ENCODE measurements at places on chromosomes 1 and 21. TPM values are rescaled to one million over a fixed set of nuclear protein-coding genes. Genes with fewer than 3 reads are reported as not detected.

IVNS1ABP gene
- 191 TPM for total RNA-seq

DNA sequence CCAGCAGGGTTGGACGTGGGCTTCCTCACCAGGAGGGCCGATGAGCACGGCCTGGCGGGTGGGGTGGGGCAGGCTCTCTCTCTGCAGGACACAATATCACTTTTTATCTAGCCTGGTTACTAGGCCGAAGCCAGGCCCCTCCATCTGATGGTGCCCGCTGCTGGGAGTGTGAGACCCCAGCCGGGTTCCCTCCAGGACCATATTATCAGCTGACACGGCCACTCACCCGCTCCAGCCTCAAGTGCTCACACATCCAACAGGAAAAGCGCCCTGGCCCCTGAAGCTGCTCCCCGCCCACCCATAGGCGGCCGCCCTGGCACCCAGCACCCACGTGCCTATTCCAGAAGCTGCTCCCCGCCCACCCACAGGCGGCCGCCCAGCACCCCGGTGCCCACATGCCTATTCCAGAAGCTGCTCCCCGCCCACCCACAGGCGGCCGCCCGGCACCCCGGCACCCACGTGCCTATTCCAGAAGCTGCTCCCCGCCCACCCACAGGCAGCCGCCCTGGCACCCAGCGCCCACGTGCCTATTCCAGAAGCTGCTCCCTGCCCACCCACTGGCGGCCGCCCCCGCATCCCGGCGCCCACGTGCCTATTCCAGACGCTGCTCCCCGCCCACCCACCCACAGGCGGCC, 5.0 kb downstream of the SLC19A1 start:
- no peak for DNase-seq

KCNJ9 gene
- 12.0 TPM for total RNA-seq

DNA sequence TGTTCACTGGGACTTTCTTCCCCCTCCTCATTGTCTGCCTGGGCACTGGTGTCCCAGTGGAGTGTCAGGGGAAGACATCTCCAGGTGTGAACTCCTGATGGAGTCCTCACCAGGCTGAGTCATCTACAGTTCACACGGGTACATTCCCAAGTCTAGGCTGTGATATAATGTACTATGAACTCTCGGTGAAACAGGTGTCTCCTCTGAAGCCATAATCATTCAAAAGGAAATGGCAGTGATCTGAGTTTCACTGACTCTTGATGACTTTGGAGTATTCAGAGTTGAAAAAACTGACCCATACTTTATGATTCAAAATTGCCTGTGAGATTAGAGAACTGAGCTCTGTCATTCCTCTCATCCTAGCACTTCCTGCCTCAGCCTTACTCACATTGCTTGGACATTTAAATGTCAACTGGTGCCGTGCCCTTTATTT, 9.1 kb downstream of the LAMC2 start:
- DNase-seq, result no peak

GRCh38 chr1:104019675-104020049, 270.0 kb downstream of the AMY1C start:
- no peak for DNase-seq

DNA sequence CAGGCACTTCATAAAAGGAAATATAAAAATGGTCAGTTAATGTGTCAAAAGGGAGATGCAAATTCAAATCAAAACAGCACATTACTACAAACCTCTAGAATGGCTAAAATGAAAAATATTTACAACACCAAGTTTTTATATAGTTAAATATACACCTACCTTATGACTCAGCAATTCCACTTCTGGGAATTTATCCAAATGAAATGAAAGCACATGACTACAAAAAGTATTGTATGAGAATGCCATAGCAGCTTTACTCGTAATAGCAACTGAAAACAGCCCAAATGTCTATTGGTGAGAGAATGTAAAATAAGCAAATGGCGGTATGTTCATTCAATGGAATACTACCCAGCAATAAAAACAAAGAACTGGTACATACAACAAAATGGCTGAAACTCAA, 175.8 kb upstream of the SPAG17 start:
- DNase-seq, result no peak

GRCh38 chr1:211648980-211649934, 26.2 kb downstream of the NEK2 start:
- peak; percentile 13 for DNase-seq

GRCh38 chr1:203320591-203321272, 15.4 kb downstream of the BTG2 start:
- DNase-seq, result no peak

- no peak for DNase-seq
Measured at GRCh38 chr1:47210666-47211065, 20.8 kb upstream of the PDZK1IP1 start.

PKLR gene
- not detected for total RNA-seq

DHCR24 gene
- 37.9 TPM for total RNA-seq

DNA sequence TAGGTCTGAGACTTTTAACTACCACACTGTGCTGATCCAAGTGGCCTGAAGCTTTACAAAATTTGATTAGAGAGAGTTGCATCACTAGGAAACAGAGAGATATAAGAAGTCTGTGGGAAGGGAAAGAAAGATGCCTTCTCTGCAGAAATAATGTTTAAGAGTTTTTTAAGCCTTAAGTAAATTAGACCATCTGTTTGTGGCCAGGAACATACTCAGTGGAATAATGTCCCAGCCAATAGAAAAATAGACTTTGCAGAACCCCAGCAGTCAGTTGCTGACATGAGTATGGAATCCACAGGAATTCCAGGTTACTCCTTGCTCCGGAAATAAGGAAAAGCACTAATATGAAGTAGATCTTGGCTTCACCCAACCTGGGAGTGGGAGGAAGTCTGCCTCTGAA, 144.8 kb downstream of the ST6GALNAC5 start:
- DNase-seq, result no peak

DNA sequence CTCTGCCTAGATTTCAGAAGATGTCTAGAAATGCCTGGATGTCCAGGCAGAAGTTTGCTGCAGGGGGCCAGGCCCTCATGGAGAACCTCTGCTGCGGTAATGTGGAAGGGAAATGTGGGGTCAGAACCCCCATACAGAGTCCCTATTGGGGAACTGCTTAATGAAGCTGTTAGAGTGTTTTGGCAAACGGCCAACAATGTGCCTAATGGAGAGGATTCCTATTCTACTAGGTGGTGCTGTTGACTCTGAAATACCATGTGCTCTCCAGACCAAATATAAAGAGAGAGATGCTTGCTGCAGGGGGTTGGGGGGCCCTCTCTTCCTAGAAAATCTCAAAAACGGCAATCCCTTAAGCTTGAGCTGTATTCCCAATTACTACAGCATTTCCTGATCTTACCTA, 57.1 kb upstream of the DR1 start:
- DNase-seq, result no peak

GRCh38 chr1:11134251-11134897, 34.7 kb upstream of the EXOSC10 start:
- DNase-seq, result no peak

DNA sequence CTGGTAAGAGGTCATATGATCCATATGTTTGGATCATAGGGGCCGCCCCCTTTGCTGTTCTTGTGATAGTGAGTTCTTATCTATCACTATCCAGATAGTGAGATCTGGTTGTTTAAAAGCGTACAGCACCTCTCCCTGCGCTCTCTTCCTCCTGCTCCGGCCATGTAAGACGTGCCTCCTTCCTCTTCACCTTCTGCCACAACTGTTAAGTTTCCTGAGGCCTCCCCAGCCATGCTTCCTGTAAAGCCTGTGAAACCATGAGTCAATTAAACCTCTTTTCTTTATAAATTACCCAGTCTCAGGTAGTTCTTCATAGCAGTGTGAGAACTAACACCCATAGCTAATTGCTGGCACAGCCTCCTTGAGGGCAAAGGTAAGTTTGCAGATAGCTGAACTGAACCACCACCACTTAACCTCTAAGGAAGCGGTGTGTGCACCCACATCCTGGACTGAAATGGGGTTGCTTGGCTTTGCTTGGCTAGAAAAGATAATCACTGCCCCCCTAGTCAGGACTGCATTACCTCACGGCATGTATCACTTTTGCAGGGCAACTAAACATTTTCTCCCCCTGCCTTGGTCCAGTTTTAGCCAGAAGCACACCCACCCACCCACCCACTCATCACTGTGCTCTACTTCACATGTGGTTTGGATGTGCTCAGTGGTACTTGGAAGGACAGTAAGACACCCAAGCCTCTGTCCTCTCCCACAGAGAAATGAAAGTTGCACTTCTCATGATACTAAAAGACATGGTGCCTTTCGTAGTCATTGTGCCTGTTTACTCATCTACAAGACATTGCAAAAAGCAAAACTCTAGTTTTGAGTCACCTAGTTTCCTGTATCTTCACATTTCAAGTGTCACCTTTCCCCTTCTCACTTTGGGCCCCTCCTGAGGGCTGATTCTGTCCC, 23.1 kb upstream of the PTAFR start:
- no peak for DNase-seq

FALEC gene
- 2.2 TPM for total RNA-seq

GRCh38 chr1:203534526-203534925, 40.6 kb downstream of the OPTC start:
- DNase-seq, result no peak

GRCh38 chr1:37323486-37324377, 150.6 kb upstream of the ZC3H12A start:
- no peak for DNase-seq

GRCh38 chr1:9061252-9061960, 8.0 kb downstream of the SLC2A5 start:
- no peak for DNase-seq

GRCh38 chr1:156492591-156493080, 7.9 kb downstream of the MEF2D start:
- no peak for DNase-seq

ITLN2 gene
- not detected for total RNA-seq

DESI2 gene
- total RNA-seq, result 41.3 TPM

GRCh38 chr21:37380349-37381323, 14.1 kb downstream of the DYRK1A start:
- peak; percentile 85 for DNase-seq

- DNase-seq, result no peak
Measured at GRCh38 chr1:185570962-185571361, 163.2 kb upstream of the HMCN1 start.

Measured in cerebellum (tissue), 4 donors.